Renal pelvis (tissue), 12 donors: ENCODE measurements at places on chromosomes 4 and X. TPM values are rescaled to one million over a fixed set of nuclear protein-coding genes. Genes with fewer than 3 reads are reported as not detected.

HS6ST2 gene
- polyA plus RNA-seq: 22.2 TPM

DNA sequence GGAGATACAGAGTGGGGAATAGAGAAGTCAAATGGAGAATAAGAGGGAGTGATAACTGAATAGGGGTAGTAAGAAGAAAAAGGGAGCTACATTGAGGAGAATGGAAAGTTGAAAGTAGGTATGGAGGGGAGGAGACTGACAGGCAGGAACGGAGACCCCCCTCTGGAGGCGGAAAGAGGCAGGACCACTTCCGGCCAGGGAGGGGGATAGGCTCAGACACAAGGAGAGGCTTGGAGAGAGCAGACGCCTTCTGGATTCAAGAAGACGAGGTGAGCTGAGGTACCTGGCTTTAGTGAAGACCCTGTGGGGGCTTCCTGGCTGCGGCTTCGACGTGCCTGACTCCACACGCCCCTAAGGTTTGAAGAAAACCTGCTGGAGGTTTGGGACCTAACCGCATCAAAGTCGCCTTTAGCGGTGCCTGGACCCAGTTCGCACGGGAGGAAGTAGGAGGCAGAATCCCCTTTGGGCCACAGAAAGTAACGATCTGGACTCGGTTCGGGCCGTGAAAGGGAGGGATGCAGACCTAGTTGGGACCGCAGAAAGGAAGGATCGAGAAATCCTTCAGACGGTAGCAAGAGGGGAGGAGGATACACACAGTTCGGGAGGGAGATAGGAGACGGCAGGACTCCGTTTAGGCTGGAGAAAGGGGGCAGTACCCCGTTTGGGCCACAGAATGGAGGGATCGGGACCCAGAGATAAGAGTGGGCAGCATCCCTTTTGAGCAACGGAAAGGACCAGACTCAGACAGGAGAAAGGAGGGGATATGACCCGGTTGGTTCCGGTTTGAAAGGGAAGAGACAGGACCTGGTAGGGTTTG lies at the start of gene TRO:
TRO (plus strand) TSS at position 215 of the 817 bp plus-strand sequence. CDS start 1,423 bp downstream, outside the sequence.
- peak; percentile 49 for DNase-seq

GRCh38 chr4:77035153-77035552 lies 40.6 kb downstream of the CCNI start:
- no peak for DNase-seq

DNA sequence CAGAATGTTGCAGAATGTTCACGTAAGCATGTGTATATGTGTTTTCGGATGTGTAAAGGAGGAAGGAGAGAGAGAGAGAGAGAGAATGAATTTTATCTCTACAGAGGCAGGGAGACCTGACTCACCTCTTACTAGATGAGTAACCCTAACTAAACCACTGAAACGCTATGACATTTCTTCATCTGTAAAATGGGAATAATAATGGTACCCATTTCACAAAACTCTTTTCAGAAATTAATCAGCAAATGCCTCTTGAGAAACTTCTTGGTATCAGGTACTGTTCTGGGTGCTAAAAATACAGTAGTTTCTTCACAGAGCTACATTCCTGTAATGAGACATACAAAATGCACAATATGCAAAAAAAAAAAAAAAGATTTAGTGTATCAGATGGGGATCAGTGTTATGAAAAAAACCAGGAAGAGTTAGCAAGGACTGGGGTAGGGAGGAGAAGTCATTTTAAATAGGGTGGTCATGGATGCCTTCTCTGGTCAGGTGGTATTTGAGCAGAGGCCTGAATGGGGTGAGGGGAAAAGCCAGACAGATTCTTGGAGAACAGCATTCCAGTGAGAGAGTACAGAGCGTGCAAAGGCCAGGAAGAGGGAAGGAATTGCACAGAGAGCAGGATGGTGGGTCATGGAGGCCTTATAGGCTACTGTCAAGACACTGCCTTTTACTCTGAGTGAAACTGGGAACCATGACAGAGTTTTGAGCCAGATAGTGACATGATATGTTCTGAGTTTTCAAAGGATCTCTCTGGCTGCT lies 84.9 kb upstream of the SPANXB1 start:
- DNase-seq: no peak

- DNase-seq: no peak
Measured at GRCh38 chr4:177427192-177427591, 15.0 kb downstream of the AGA start.

DNA sequence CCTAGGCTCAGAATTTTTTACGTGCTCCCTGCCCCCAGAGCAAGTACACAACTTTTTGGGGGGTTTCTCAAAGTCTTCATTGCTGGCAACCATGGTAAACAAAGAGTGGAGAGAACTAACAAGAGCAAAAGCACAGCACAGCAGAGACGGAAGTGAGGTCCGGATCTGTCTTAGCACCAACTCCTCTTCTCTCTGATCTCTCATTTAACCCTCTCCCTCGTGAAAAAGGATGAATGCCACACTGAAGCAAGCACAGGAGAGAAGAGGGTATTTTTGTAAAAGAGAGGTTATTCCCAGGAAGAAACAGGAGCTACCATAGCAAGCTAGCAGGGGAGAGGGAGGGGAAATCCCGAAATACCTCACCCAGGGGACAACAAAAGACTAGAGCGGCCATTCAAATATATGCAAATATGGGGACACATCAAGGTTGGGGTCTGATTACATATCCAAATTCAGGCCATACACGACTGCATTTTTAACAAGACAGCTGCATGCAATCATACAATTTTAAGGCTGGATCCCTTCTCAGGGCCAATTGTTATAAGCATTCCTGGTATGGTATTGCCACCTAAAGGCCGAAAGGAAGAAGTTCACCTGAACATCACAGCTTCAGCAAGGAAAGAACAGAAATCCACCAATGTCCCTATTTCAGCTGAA lies 46.6 kb downstream of the CD40LG start:
- DNase-seq: peak; percentile 28

GRCh38 chr4:112516471-112517066 lies 589 bp upstream of the NEUROG2 start:
- DNase-seq: no peak

DNA sequence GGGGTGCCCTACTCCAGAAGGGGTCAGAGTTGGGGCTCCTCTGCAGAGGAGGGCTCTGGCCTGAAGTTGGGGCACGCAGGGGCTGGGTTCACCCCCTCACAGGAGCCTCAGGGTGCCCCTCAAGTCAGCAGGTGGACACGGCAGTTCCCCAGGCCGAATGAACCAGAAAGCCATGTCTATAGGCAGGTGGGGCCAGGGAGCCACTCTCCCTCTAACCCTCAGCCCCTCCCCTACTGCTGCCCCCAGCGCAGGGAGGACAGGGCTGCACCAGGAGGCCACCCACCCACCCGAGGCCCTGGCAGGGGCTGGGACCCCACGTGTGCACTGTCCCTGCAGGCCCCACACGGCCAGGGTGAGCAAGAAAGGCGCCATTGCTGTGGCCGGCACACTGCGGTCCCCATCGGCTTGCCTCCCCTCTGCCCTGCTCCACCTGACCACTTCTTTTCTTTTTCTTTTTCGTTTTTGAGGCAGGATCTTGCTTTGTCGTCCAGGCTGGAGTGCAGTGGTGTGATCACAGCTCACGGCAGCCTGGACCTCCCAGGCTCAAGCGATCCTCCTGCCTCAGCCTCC lies 83.8 kb downstream of the FAM53A start:
- no peak for DNase-seq

GRCh38 chr4:104719539-104720230 lies 225.0 kb upstream of the CXXC4 start:
- no peak for DNase-seq

CNKSR2 gene
- polyA plus RNA-seq: 1.1 TPM

GRCh38 chr4:153514001-153514526 lies 47.9 kb downstream of the TMEM131L start:
- DNase-seq: no peak

GRCh38 chr4:81922313-81922712 lies 450.6 kb upstream of the RASGEF1B start:
- DNase-seq: no peak

- peak; percentile 52 for DNase-seq
Measured at GRCh38 chr4:186587416-186588018, 32.1 kb upstream of the MTNR1A start.

GRCh38 chr4:80926891-80927290 lies 103.6 kb upstream of the BMP3 start:
- DNase-seq: no peak

DNA sequence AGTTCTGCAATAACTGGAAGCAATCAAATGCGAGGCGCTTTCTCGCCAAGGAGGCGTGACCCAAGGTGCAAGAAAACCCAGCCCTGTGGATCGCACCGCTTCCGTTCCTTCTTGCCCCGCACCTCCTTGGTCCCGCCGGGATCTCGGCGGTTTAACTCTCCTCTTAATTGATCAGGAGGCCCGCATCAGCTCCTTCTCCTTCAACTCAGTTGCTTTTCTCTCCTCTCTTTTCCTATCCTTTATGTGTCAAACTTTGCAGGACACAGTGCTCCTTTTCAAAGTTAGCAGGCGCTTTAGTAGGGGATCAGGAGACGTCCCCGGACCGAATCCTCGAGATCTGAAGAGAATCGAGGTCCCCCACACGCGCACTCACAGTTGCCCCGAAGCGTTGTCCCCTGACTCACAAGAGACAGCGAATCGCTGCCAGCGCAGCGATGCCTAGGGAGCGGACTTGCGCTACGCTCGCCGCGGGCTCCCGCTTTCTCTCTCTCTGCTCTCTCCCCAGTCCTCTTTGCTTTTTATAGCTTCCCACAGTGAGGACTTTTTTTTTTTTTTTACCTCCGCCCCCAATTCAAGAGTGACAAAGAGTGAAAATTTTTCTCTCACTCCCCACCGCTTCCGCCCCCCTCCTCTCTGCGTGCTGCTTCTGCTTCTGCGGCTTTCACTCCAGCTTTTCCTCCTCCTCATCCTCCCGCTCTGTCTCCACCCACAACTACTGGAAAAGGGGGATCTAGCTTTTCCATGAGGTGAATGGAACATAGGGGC lies at the start of gene DKK2:
DKK2 (minus strand) TSS at position 495 of the 765 bp plus-strand sequence. CDS start 722 bp downstream, outside the sequence.
- no peak for DNase-seq

POLN gene
- polyA plus RNA-seq: 3.7 TPM

PHKA2 gene
- 38.7 TPM for polyA plus RNA-seq

DNA sequence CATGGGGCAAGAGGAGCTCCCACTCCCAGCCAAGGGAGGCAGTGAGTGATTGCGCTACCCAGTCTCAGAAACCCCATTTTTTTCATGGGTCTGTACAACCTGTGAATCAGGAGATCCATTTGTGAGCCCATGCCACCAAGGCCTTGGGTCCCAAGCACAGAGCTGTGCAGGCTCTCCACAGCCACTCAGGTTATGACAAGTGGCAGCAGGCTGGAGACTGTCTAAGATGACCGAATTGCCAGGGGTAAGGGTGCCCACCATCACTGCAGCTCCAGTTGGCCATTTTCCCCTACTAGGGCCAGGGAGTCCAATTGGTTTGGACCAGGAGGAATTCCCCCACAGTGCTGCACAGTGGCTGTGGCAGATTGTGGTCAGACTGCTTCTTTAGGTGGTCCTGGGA lies 407.5 kb upstream of the KLHL4 start:
- DNase-seq: no peak

IL13RA2 gene
- polyA plus RNA-seq: 0.58 TPM

CTAG1B gene
- polyA plus RNA-seq: not detected

GRCh38 chrX:42804524-42804923 lies 26.6 kb upstream of the PPP1R2C start:
- DNase-seq: no peak

RTL9 gene
- 0.21 TPM for polyA plus RNA-seq

DNA sequence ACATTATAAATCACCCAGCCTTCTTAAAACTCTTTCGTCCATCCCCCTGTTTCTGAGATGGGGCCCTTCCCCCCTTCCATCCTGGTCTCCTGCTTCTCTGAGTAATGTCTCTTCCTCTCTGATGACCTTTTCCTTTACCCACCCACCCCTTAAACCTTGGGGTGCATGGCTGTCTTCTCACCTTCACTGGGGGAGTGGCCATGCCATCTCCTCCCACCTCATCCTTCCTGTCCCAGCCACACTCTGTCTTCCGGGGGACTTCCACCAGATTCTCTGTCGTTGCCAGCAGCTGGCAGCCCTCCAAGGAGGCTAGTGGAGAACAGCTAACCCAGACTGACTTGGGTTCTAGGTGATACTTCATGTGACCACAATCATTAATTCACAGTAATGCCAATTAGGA lies 83.2 kb upstream of the SCML1 start:
- DNase-seq: no peak

CHRDL1 gene
- polyA plus RNA-seq: 10.7 TPM

GRCh38 chr4:1344696-1345095 lies 2.3 kb upstream of the UVSSA start:
- DNase-seq: no peak

DNA sequence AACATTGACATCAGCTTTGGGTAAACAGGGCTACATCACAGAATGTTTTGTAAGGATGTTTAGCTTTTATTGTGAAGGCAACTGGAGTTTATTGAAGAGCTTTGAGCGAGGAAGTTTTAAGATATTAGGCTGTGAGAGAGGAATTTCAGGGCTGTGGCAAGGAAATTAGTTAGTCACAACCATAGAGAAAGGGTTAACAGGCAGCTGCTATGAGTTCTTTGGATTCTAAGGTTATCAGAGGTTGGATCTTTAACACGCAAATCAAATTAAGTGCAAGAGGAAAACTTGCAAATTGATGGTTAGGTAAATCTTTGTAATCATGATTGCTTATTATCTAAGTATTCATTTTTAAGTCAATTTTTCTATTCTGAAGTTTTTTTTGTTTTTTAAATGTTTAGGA lies 156.0 kb downstream of the UGT8 start:
- no peak for DNase-seq

GRCh38 chr4:120672076-120672475 lies 250.4 kb downstream of the PRDM5 start:
- DNase-seq: no peak

DNA sequence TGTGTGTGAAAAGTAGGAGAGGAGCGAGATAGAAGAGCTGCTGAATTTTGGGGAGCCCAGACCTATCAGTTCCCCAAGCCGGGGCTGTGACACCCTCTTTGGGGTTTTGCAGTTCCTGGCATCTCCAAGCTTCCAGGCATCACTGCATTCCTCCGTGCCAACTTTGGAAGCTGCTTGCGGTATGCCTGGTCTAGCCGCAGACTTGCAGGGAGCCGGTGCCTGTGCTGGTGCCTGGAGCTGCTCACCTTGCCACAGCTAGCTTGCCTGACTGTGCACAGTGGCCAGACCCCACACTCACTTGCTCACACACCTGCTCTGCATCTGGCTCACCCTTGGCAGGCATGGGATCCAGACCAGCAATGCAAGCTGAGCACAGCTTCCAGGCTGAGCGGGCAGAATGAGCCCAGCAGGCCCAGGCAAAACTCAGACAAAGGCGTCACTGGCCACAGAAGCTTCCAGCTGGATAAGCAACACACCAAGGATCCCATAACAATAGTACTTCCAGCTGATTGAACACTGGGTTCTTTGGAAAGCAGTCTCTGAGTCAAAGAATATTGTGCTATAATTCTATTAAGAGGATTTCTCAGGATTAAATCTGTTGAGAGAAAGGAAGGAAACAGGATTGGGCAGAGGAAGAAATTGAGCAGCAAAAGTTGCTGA lies 390.9 kb downstream of the TEX13C start:
- DNase-seq: no peak

CXCL5 gene
- 0.07 TPM for polyA plus RNA-seq

LPAR4 gene
- polyA plus RNA-seq: 14.6 TPM

- peak; percentile 26 for DNase-seq
Measured at GRCh38 chr4:5142726-5143125, 91.4 kb downstream of the STK32B start.

- no peak for DNase-seq
Measured at GRCh38 chr4:60122820-60123219, 1077.3 kb upstream of the ADGRL3 start.

GRCh38 chr4:24559032-24559821 lies 25.1 kb downstream of the DHX15 start:
- no peak for DNase-seq

TRO gene
- 124 TPM for polyA plus RNA-seq

- no peak for DNase-seq
Measured at GRCh38 chrX:69018416-69019072, 146.7 kb downstream of the PJA1 start.

SOX3 gene
- polyA plus RNA-seq: not detected
